ENCODE measurements at places on chromosomes 11 and 22.

GRCh38 chr11:33894398-33894746, 2.5 kb upstream of the LMO2 start:
- no peak for DNase-seq

DNA sequence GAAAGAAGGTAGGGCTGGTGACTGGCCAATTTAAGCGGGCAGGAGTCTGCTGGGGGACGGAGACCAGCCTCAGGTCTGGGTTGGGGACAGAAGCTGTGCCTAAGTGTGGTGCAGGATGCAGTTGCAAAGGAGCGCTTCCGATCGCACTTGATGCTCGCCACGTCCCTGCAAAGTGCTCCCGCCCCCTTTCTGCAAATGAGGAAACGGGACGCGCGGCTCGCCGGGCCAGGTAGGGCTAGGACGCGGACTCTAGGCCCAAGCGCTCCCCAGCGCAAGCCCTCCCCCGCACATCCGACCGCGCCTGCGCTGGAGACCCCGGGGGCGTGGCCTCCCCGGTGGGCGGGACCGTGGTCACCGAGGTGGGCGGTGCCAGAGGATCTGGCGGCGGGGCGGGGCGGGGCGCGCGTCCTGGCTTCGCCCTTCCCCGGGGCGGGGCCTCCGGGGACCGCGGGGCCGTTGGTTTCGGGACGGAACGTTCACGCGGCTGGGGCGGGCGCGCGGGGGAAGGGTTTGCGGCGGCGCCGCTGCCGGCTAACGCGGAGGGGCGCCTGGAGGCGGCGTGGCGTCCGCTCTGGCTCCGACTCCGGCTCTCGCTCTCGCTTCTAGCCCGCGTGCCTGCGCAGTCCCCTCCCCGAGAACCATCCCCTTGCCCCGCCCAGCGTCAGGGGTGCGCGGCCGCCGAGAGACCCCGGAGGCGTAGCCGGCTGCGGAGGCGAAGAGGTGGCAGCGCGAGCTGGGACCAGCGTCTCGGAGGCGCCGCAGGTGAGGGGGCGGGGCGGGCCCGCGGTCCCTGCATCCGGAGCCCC, at the start of gene FAM118A:
Gene FAM118A (plus strand): TSS at position 513 of the 806 bp plus-strand sequence. CDS start 12,446 bp downstream, outside the sequence.
- DNase-seq = peak; percentile 95

GRCh38 chr11:107750313-107750712, 38.5 kb upstream of the SLN start:
- no peak for DNase-seq

- no peak for DNase-seq
Measured at GRCh38 chr11:90148900-90149299, 14.4 kb downstream of the NAALAD2 start.

GRCh38 chr11:134539285-134539684, 127.2 kb upstream of the B3GAT1 start:
- no peak for DNase-seq

DNA sequence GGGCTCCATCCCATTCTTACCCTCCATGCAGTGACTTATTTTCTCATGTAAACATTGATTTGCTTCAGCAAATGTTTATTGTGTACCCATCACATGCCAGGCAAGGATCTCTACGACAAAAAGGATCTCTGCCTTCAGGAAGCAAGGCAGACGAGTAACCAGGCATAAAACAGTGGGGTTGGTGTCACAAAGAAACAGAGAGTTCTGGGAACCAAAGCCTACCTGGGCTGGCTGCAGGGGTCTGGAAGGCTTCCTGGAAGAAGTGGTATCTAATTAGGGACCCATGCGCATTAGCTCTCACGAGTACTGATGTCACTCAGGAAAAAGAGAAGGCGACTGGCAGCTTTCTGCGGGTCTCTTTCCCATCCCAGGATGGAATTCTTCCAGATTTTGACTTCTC, 44.5 kb downstream of the KIAA1671 start:
- DNase-seq = no peak

GRCh38 chr11:46696212-46696558, 4.2 kb downstream of the ARHGAP1 start:
- DNase-seq = no peak

DNA sequence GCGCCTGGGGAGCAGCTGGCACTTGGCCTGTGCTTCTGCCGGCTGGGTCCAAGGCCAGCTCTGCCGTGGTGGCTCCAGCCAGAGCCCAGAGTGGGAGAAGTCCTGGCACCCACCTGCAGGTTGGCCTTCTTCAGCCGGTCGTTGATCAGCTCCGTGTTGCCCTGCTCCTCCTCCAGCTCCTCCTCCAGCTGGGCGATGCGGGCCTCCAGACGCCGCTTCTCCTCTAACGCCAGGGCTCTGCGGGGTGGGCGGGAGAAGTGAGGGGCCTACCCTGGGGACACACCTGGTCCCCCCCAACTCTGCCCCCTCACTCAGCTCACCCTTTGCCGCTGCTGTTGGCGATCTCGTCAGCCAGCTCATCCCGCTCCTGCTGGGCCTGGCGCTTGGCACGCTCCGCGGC, 32.6 kb downstream of the APOL1 start:
- DNase-seq = no peak

- no peak for DNase-seq
Measured at GRCh38 chr11:124460459-124460858, 15.0 kb upstream of the OR8B8 start.

- DNase-seq = no peak
Measured at GRCh38 chr11:10348650-10349280, 43.9 kb downstream of the ADM start.

DNA sequence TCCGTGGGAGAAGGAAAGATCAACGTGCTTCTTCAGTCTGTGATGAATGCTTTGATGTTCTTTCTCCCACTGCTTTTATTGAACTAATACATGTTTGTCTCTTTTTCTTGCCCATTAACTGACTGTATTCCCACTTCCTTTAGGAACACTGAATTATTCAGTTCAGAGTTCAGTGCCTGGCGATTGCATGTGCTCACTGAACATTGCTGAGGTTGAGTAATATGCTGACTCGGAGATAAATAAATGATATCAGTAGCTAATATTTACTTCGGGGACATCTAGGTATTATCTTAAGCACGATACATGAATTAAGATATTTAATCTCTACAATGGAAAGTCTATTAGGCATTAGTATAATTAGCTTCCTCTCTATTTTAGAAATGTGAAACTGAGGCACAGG, 102.3 kb upstream of the OR5AK2 start:
- DNase-seq = no peak
